ENCODE measurements at places on chromosomes 7 and 10.

- no peak for DNase-seq
These were observed 220.5 kb upstream of the SEMA3D start for GRCh38 chr7:85407391-85407790.

GRCh38 chr10:126905776-126906703, 812 bp downstream of the DOCK1 start:
- no peak for DNase-seq

GRCh38 chr10:127827354-127828140, 65.2 kb downstream of the CLRN3 start:
- DNase-seq, result no peak

- DNase-seq, result no peak
These were observed 30.1 kb downstream of the AFAP1L2 start for GRCh38 chr10:114374053-114374791.

DNA sequence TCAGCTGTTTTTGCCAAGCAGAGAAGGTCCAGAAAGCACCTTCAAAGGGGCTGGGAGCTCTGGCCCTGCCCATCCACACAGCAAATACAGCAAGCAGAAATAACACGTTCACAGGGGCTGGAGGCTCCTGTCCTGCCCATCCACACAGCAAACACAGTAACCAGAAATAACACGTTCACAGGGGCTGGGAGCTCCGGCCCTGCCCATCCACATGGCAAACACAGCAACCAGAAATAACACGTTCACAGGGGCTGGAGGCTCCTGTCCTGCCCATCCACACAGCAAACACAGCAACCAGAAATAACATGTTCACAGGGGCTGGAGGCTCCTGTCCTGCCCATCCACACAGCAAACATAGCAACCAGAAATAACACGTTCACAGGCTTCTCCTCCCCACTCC, 558.1 kb downstream of the PTPRN2 start:
- no peak for DNase-seq

- DNase-seq, result no peak
These were observed 4.5 kb downstream of the NUDCD3 start for GRCh38 chr7:44486001-44486400.

- no peak for DNase-seq
These were observed 87.9 kb downstream of the KMT2E start for GRCh38 chr7:105101864-105102263.

- DNase-seq, result peak; percentile 88
These were observed 25.5 kb downstream of the GTF2IRD1 start for GRCh38 chr7:74479066-74479781.

- DNase-seq, result no peak
These were observed 21.4 kb downstream of the SORBS1 start for GRCh38 chr10:95539560-95540284.

DNA sequence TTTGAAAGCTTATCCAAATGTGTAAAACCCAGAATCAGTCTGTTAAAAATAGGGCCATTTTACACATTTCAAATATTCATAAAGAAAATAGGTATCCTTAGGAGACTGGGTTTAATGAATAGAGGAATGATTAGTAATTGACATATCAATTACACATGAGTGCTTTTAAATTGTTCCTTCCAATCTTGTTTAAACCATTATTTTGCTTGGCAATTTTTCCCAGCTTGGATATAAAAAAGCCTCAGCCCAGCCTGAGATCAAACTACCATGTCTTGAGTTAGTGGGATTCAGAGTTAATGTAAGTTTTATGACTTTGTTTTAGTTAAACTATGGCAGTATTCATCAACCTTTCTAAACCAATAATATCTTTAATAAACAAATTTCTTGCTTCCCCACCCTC, 28.3 kb downstream of the PARP12 start:
- no peak for DNase-seq

GRCh38 chr10:7130191-7130911, 280.5 kb downstream of the SFMBT2 start:
- no peak for DNase-seq

GRCh38 chr10:107952649-107953556, 788.4 kb upstream of the SORCS1 start:
- no peak for DNase-seq

DNA sequence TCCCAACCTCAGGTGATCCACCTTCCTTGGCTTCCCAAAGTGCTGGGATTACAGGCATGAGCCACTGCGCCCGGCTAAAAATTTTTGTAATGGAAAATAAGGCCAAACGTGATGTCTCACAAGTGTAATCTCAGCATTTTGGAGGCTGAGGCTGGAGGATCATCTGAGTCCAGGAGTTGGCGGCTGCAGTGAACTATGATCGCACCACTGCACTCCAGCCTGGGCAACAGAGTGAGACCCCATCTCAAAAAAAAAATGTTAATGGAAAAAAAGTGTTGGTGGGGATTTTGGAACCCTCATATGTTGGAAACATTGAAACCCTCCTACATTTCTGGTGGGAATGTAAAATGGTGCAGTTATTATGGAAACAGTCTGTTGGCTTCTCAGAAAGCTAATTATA, 2.7 kb upstream of the SRPK2 start:
- no peak for DNase-seq

DNA sequence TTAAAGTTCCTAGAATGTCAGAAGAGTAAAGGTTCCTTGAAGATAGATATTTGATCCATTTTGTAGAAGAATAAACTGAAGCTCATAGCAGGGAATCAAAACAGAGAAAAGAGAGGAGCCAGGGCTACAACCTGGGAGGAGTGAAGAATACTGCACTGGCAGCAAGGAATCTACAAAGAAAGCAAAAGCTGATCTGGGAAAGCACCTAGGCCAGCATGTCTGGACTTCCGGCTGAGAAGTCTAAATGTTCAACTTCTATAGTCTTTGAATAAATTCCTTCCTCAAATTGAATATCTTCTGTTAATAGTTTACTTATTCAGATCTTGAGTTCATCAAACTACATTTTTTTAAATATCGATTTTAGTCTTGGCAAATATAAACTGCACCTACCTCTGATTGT, 78.2 kb downstream of the VPS41 start:
- DNase-seq, result no peak

DNA sequence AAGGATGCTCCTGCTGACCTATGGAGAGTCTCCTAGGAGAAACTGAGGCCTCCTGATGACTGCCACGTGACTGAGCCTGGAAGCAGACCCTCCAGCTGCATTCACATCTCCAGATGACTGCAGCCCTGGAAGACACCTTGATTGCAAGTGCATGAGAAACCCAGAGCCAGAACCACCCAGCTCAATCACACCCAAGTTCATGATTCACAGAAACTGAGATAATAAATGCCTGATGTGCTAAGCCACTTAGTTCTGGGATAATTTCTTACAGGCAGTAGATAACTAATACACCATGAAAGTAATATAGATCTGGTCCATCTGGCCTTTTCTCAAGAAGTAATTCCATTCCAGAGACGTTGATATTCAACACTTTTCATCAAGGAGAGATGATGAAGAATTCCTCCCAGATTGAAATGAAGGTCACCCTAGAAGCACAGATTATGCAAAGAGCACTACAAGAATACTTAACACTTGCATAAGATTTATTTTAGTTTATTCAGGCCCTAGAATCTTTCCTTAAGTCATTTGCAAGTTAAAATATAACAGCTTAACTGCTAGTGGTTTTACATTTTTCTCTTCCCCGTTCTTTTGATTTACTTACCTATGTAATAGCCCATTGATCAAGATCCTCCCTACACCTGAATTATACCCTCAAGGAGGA, 208.2 kb upstream of the INHBA start:
- no peak for DNase-seq

GRCh38 chr10:33115738-33116719, 158.0 kb upstream of the ITGB1 start:
- DNase-seq, result no peak

GRCh38 chr10:7159928-7160327, 250.9 kb downstream of the SFMBT2 start:
- DNase-seq, result no peak

DNA sequence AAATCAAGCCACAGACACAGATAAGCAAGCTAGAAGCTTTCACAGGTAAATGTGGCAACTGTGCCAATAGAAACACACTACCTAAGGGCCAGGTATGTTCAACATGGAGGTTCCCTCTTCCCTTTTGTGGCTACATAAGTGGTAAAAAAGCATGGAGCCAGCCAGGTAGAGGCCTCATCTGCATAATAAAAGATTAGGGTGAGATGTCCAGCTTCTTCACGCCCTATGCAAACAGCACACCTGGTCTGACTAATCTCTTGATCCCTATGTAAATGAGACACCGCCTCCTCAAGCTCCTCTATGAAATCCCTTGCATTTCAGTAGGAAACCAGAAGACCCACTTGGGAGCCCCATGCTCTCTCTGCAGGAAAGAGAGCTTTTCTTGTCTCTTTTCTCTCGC, 282.2 kb downstream of the NEBL start:
- no peak for DNase-seq
